ENCODE measurements at places on chromosomes 13 and 19.

DNA sequence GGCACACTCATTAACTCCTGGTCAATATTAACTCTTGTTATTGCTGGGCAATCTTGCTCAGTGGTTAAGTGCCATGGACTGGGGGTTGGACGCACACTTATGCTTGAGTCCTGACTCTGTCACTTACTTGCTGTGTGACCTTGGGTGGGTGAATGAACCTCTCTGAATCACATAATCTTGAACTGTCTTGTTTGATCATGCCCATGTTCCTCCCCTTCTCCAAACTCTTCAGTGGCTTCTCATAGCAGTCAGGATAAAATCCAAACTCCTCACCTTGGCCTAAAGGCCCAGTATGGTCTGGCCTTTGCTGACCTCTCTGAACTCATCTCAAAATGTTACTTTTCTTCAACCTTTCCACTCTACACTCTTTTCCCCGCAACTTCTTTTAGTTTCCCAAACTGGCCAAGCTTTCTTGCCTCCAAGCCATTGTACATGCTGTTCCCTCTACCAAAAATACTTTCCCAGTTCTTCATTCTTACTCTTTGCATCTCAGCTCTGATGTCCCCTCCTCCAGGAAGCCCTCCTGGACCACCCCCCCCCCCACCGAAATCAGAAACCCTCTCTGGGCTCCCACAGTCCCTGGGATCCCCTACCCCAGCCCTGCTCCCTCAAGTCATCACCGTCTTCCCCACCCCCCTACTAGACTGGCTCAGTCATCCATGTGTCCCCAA lies 2.4 kb downstream of the MYPOP start:
- DNase-seq, result no peak

DNA sequence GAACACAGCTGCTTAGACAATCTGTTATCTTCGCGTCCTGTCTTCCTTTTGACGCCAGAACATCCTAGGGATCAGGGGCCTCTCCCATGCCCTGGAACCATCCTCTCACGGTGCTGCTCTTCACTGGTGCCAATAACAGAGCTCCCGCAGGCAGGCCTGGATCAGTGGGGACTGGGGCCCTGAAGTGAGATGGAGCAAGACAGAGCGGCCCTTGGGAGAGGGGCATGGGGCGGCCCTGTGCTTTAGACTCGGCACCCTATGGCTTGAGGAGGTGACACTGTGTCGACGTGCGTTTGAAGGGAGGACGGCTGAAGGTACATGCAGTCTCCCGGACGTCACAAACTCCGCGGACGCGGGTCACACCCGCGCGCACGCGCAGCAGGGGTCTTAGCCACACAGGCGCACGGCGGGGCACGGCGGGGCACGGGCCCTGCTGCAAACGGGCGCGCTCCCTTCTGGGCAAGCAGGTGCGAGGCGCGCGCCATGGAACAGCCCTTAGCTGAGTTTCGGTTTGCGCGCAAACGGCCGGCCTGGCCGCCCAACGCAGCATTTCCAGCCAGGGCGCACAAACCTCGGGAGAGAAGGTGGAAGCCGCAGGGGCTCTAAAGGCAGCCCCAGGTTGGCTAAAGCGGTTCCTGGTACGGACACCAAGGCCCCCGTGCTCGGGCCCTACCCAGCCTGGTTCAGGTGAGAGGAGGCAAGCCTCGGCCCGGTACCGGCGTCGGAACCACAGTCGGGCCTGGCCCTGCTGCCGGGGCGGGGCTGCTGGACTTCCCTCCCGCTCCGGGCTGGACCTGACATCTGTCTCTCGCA lies 16.5 kb upstream of the RNF17 start:
- peak; percentile 4 for DNase-seq

DNA sequence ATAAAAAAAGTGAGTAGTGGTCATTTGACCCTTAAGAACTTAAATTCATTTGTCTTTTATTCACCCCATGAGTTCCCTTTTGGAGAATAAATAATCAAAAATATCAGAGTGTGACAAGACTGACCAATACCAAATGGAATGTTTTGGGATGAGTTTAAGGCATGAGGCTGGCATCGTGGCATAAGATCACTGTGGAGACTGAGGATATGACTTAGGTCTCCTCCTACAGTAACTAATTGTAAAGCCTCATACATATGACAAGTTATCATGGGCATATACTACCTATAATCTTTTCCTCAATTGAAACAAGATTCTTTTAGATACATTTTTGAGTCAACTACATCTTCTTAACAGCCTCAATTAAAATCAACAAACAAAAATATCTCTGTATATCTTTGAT lies 782.0 kb downstream of the SLITRK1 start:
- DNase-seq, result no peak

DNA sequence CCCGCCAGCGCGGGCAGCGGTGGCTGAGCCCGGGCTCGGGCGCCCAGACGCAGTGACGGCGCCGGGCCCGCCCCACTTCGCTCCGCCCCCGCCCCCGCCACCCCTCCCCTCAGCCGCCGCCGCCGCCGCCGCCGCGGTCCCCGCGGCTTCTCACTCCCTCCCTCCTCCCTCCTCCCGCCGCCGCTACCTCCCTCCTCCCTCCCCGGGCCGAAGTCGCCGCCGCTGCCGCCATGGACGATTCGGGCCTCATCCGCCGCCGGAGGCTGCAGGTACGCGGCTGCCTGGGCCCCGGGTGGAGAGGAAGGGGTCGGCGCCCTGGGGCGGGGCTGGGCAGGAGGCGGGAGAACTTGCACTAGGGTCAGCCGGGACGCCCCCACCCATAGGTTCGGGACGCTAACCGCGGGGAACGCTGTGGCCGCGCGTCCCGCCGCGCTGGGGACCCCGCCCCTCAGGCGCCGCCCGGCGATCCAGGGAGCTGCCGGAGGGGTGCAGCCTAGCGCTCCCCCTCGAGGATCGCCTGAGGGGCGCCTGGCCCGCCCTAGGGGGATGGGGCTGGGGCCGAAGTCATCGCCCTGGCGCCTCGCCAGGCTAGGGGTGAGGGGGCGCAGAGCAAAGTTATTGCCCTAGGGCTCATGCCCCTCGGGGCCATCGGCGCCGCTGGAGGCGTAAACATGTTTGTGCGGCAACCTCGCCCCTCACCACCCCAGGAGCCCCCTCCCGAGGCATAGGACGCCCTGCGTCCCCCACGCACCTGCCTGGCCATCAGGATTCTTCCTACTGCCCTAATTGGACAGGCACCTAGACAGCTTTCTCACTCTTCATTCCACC lies 427 bp downstream of the RTBDN start:
- DNase-seq, result peak; percentile 31

DNA sequence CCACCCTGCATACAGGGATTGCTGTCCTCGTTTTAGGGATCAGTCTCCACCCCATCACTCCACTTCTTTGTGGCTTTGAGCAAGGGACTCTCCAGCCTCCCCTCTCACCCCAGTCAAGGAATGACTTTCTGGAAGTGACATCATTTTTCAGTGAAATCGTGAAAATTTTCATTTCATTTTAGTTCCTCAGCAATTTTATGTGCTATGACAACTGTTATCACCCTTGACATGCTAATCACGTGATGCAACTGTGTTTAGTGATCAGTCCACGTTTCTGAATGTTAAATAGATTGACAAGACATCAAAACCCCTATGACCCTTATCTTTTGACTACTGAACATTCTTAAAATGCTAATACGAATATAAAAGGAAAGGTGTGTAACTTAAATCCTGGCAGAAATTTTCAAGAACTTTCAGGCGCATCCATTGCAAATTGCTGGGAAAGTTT lies 8.0 kb downstream of the C19orf81 start:
- DNase-seq, result no peak

DNA sequence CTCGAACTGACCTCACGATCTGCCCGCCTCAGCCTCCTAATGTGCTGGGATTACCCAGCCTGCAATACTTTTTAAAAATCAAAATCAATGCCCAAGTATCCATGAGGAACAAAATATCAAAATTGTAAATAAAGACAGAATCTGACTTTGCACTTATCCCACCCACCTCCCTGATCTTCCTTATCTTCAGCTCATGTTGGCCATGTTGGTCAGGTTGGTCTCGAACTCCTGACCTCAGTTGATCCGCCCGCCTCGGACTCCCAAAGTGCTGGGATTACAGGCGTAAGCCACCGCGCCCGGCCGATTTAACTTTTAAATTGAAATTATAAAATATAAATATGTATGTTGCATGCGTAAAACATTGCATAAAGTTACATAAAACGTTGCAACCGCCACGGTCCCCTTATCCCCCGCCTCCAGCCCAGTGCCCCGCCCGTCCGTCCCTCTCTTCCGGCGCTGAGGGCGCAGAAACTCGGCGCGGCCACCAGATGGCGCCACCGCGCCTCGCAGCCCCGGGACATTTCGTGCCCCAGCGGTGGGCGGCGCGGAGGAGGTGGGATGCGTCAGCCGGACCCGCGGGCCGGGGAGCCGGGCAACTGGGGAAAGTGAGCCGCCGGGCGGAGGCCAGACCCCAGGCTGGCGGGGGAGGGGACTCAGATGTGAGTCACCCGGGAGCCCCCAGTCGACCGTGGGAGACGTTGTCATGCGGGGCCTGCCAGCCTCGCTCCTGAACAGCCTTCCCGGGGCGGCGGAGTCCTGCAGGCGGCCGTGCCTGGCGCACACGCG lies 1.5 kb upstream of the GADD45B start:
- peak; percentile 77 for DNase-seq

DNA sequence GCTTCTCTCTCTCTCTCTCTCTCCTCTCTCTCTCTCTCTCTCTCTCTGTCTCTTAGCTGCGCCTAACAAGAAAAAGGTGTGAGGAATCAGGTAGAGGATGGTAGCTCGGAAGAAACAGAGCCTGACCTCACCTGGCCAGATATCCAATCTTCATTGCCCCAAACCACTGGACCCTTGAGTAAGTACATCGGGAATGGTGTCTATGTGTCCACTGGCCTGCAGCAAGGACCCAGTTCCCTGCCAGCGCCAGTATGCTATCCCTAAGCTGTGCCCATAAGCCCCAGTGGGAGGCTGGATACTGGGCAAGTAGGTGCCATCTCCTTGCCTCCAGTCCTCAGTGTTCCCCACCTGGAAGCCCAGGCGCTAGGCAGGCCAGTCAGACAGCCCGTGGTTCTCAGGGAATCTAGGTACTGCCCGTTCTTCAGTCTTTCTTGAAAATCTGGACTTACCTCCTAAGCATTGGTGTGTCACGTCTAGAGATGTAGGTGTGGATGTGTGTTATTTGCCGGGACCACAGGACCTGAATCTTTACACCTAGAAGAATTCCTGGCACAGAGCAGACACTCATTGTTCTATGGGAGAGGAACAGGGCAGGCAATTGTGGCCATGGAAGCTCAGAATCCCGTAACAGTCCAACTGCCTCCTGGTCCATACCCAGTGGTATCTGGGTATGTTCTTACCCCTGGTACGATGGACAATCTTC lies 7.3 kb downstream of the URAD start:
- no peak for DNase-seq

DNA sequence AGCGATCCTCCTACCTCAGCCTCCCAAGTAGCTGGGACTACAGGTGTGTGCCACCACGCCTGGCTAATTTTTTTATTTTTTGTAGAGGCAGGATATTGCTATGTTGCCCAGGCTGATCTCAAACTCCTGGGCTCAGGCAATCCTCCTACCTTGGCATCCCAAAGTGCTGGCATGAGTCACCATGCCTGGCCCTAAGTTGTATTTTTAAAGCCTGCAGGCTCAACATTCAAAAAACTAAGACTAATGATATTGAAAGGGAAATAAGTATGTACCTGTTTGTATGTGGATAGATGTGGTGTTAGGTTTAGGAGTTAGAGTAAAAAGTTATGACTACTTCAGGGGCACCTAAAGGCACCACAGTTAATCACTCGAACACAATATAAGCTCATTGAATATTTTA lies 5.4 kb upstream of the IPO5 start:
- DNase-seq, result no peak

GRCh38 chr19:2054763-2055162 lies 3.7 kb upstream of the MKNK2 start:
- no peak for DNase-seq

DNA sequence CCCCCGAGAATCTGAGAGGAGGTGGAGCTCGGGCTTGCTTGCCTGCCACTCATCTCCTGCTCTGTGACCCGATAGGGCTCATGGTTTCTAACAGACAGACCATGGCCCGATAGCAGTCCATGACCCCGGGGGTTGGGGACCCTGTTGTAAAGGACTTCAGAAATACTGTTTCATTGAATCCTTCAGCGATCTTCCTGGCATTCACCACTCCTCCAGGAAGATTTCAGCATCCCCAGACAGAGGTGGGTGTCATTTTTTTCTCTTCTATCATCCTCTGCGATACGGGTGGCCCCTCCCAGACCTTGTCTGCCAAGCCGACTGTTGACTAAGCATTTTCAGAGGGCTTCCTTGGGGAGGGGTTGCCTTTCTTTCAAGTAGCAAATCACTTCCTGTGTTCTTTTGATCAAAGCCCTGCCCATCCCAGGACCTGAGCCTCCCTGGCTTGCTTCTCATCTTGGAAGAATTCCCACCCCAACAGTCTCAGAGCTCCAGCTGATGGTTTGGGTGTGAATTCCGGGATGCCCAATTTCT lies 1.7 kb downstream of the MYO1F start:
- DNase-seq, result no peak

DNA sequence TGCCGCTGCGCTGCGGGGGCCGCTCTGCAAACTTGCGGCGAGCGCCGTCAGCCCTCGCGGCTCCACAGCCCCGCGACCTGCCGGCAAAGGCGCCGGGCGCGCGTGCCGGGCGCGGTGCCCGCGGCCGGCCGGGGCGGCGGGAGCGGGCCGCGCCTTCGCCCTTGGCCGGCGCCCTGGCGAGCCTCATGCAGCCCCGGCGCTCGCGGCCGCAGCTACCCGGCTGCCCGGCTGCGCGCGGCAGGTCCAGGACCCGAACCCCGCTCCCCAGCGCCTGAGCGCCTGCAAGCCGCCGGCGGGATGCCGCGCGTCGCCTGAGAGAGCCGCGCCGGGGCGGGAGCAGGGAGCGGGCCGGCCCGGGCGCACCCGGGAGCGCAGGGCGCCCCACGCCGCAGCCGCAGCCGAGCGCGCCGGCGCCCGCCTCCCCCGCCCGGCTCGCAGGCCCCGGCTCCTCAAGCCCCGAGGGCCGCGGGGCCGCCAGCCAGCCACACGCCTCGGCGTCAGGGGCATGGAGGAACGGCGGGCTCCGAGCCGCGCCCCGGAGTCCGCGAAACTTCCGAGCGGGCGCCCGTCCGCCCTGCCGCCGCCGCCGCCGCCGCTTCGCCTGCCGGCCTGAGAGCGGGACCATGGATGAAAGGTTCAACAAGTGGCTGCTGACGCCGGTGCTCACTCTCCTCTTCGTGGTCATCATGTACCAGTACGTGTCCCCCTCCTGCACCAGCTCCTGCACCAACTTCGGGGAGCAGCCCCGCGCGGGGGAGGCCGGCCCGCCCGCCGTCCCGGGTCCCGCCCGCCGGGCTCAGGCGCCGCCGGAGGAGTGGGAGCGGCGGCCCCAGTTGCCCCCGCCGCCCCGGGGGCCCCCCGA lies 564 bp downstream of the HS6ST3 start:
- no peak for DNase-seq

DNA sequence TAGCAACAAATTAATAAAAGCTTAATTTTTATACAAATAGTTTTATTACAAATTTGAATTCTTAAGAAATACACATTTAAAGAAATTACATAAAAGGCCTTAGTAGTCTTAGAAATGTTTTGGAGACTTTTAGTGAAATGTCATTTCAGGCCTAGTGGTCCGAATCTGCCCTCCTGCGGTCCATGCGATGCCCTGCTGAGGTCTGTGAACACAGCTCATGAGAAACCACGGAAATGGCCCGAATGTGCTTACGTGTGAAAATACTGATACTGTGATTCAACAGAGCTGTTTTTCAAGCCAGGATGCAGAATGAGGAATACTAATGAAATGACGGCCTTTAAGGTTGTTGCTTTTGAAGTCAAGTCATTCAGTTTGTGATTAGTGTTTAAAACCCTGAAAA lies 157.9 kb downstream of the COL4A1 start:
- DNase-seq, result no peak
